Naive thymus-derived CD8-positive, alpha-beta T cell (primary cell): ENCODE measurements at places on chromosomes 2 and 18.

DNA sequence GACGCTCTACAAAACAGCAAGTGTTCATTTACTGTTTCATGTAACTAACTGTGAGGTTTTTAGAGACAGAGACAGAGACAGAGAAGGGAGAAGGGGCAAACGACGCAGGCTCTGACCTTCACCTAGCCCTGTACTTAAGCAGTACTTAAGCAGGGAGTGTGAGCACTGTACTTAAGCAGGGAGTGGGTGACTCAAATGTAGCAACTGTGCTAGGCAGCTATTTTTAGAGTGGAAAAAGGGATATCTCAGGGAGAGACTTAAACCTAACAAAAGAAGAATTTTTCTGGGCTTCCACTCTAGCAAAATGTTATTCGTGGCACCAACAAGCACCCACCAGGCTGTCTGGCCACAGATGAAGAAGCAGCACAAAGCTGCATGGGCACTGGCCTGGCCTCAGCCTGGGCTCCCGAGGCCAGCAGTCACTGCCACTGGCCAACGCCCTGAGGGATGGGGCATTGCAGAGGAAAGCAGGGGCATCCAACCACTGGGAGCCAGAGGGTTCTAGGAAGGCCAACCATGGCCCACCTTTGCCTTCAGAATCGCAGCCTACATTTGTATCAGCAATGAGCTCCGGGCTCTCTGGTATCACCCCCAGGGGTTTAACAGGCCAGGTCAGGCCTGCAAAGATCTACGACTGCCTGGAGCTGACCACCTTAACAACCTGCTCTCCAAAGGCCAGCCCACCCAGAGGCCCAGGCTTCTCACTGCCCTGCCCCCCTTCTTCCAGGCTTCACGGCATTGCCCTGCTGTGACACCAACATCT lies 154.3 kb downstream of the TTC32 start:
- DNase-seq: no peak

- DNase-seq: no peak
Observed at GRCh38 chr2:122081751-122082150, 326.3 kb downstream of the TSN start.

DNA sequence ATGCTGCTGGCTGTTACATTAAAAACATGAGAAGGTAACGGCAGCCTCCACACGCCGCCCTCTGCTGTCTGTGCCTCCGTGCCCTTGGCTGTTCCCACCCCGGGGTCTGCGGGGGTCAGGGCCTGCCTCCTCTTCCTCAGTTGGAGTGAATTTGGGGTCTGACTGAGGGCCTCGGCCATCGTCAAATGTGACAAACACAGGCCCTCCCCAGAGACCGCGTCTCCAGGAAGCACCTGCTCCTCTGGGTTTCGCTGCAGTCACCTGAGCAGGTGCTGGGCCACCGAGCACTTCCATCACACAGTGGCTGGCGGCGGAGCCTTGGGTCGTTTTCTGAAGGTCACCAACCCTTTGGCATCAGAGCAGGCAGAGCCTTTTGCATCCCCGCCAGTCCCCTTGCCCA lies 70.9 kb downstream of the NFATC1 start:
- DNase-seq: no peak

- no peak for DNase-seq
Observed at GRCh38 chr18:79355433-79356335, 40.0 kb upstream of the NFATC1 start.

GRCh38 chr2:23273786-23274185 lies 111.2 kb upstream of the KLHL29 start:
- DNase-seq: no peak

DNA sequence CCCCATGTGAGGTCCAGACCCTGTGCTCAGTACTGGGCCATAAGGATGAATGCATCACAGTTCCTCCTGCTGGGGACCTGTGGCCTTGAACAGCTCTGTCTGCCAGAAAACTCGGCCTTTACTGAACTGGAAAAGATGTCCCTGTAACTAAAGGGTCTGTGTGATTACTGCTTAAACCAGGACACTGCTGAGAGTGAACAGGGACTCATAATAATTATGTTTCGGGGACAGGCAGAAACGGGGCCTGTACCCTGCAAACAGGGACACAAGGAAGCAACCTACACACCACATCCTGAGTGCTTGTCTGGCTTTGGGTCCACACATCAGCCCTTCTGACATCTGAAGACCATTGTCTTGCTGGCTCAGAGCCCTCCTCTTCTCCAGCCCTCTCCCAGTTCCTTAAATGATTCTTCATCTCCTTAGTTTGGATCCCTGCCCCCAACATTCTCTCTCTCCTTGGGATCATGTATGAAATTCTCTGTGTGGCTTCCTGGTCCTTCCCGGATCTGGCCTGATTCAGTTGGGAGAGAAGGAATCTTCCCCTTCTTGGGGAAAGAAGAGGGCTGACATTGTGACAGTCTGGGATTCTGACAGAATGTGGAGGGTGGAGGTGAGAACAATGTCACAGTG lies 248.0 kb downstream of the MYCN start:
- DNase-seq: no peak

DNA sequence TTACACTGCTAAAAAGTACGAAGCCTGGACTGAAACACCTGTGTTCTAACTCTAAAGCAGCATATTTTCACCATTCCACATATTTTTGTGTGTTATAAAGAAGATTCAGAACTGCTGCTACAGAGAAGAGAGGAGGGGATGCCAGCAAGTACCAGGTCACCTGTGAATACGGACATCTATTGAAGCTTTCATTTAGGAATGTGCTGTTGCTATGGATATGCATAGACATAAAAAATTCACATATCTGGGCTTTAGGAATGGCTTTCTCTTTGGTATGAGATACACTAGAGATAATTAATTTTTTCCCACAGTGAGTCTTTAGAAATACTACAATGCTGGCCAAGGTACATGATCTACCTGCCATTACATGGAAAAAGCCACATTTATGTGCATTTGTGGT lies 238.5 kb downstream of the WDR7 start:
- no peak for DNase-seq

DNA sequence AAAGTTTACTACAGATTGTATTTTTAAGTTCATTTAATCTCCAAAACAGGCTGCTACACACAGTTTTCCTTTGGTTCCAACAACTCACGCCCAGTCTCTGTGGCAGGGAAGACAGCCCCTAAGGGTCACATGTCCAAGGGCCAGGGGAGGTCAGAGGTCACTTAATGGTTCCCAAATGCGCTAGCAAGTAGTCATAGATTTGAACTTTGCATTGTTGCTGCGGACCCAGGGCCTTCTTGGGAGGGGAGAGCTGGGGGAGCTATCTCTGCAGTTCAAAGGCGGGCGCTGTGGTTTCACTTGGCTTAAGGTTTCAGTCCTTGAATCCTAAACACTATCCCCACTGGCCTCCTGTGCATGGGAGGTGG lies 74.8 kb upstream of the ZNF532 start:
- no peak for DNase-seq
